ENCODE measurements at places on chromosomes 1 and 21.
A peak's percentile ranks its signal among the peaks of the same experiment; 100 is the strongest.

DNA sequence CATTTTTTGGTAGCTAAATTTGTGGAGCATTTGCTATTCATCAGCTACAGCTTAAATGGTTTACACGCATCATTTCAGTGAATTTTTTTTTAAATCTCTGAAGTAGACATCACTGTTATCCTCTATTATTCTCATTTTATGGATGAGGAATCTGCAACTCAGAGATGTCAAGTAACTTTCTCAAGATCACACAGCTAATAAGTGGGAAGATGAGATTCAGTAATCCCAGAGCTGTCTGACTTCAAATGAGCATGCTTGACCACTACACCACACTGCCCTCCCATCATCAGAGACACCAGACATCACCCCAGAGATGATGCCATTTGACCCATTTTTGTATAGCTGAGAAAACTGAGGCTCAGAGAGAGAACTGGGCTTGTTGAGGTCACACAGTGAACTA lies 116.4 kb downstream of the RRAGC start:
- no peak for DNase-seq

- no peak for DNase-seq
Observed at GRCh38 chr1:247297263-247298123, 34.2 kb downstream of the ZNF496 start.

DNA sequence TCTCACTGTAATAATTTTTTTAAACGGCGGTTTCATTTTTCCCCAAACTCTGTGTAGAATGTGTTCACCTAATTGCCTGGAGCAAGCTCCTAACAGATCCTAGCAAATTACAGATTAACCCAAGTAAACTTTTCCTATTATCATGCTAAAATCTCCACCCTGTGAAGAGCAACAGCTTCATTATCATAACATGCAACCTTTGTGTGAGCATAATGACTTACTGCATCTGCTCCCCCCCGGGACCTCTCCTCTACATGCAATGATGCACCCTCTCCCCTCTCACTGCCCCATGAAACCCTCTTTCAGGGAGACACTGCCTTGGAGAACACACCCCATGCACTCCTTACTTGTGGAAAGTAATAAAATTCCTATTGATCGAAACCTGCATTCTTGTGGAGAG lies 717.0 kb upstream of the TMPRSS15 start:
- DNase-seq: no peak

DNA sequence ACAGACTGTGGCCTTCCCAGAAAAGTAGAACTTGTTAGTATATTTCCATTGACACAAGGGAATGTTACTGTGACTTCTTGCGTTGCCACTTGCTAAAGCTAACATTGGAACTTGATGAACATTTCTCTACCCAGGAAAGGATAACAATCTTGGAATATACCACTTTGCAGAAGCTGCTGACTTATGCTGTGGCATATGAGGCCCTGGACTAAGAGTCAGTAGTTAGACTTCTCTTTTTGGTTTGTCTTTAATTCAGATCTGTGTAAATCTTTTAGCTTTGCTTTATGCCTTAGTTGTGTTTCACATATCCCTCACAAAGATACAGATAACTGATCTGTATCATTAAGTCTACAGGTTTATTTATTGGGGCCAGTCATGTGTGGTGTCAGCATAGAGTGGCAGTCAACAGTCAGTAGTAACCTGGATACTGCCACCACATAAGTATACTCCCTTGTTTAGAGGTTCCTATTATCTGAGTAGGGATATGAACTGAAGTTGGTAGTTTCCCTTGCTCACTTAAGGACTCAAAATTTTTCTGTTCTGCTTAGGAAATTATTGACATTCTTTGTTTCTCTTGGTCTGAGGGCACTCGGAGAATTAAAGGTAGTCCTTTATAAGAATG lies 14.7 kb downstream of the RNF2 start:
- peak; percentile 19 for DNase-seq

- no peak for DNase-seq
Observed at GRCh38 chr1:180974236-180974635, 48.4 kb downstream of the STX6 start.

DNA sequence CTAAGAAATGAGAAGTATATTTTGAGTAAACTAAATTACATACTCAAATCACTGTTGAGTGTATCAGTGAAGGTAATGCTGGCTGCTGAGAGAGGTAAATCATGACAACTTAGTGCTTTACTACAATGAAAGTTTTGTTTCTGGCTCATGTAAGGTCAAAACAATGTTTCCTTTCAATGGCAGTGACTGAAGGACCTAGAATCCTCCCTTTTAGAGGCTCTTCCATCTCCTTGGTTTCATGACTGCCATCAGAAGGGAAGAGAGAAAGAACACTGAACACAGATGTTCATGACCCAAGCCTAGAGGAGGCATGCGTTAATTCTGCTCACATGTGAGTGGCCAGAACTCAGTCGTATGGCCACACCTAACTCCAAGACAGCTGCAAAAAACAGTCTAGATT lies 130.6 kb downstream of the AKT3 start:
- no peak for DNase-seq

Measured in NB4 (cell line).